ENCODE measurements at places on chromosomes 3 and 15.

DNA sequence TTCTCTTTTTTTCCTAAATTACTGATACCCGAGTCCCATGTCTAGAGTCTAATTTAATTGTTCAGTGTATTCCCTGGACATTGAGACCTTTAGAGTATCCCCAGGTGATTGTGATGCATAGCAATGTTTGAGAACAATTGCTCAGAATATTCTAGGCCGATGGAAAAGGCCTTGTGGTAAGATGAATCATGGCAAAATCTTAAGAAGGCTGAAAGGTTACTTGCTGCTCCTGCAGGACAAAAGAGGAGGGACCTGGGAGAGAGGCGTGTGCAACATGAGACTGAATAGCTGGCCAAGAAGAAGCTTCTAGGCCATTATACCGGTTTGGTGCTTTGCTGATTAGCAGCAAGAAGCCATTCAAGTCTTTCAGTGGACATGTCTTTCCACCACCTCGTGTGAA is 256.6 kb downstream of the ROBO2 start:
- peak; percentile 3 for DNase-seq

GRCh38 chr3:69762768-69763229 is 23.5 kb downstream of the MITF start:
- no peak for DNase-seq

DNA sequence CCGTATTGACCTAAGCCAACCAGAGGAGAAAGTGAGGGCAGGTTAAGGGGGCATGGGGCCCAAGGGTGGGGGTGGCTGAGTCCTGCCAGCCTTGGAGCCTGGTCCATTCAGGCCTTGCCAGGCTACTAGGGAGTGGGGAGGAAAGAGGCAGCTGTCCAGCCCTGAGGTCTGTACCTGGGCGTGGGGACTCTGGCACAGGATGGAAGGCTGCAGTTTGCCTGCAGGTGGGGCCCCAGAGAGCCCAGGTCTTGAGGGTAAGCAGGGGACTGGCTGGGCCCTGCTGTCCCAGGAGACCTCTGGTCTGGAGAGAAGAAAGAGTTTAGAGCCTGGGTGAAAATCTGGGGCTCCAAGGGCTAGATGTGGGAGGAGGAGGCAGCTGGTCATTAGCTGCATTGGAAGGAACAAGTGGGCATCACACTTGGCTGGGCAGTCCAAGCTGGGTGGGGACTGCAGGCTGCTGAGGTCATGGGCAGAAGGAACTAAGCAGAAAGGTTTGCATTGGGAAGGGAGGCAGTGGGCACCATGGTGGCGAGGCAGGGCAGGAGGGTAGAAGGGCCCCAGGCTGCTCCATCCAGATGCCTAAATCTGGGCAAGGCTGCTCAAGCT is 108.4 kb downstream of the OXNAD1 start:
- no peak for DNase-seq

- DNase-seq = peak; percentile 66
Observed at GRCh38 chr3:20573175-20573574, 387.2 kb upstream of the SGO1 start.

GRCh38 chr15:80160570-80161156 is 7.9 kb downstream of the FAH start:
- peak; percentile 95 for DNase-seq

GRCh38 chr3:37227870-37228549 is 53.6 kb upstream of the LRRFIP2 start:
- no peak for DNase-seq

- DNase-seq = peak; percentile 68
Observed at GRCh38 chr3:42066516-42067181, 24.5 kb upstream of the TRAK1 start.

GRCh38 chr3:179149406-179149867 is 1.3 kb downstream of the PIK3CA start:
- DNase-seq = peak; percentile 54

- DNase-seq = no peak
Observed at GRCh38 chr3:55664387-55664786, 177.3 kb upstream of the WNT5A start.

- DNase-seq = no peak
Observed at GRCh38 chr3:30655187-30655812, 48.9 kb downstream of the TGFBR2 start.

DNA sequence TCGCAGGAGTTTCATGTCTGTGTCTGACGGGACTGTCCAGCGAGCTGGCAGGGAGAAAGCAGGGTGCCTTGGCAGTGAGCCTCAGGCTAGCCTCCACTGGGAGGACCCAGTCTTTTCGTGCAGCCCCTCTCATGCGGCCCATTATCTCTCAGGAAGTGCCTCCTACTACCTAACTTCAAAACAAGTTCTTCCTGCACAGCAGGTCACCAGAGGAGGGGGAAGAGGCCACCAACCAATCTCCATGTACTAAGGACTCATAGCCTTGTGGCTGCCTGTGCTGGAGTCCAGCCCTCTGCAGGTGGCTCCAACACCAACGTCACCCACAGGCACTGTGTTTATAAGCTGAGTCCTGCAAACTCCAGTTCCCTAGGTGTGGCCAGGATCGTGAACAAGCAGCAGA is 4.8 kb downstream of the VIPR1 start:
- no peak for DNase-seq

DNA sequence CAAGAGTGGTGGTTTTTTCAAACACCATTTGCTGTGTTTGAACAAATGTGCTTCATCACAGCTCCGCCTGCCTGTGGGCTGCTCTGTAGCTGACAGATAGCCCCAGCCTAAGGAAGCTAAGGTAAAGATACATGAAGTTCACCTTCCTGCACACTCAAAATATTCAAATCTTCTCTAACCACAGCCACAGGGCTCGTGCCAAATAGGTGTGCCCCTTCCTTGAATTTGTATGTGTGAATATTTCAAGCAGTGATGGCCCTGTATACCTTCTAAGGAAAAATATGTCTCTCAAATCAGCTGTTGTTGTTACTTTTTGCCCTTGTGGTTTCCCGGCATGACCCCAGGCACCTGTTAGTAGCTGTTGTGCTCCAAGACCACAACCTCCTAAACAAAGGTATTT is 92.8 kb downstream of the CCNL1 start:
- no peak for DNase-seq

DNA sequence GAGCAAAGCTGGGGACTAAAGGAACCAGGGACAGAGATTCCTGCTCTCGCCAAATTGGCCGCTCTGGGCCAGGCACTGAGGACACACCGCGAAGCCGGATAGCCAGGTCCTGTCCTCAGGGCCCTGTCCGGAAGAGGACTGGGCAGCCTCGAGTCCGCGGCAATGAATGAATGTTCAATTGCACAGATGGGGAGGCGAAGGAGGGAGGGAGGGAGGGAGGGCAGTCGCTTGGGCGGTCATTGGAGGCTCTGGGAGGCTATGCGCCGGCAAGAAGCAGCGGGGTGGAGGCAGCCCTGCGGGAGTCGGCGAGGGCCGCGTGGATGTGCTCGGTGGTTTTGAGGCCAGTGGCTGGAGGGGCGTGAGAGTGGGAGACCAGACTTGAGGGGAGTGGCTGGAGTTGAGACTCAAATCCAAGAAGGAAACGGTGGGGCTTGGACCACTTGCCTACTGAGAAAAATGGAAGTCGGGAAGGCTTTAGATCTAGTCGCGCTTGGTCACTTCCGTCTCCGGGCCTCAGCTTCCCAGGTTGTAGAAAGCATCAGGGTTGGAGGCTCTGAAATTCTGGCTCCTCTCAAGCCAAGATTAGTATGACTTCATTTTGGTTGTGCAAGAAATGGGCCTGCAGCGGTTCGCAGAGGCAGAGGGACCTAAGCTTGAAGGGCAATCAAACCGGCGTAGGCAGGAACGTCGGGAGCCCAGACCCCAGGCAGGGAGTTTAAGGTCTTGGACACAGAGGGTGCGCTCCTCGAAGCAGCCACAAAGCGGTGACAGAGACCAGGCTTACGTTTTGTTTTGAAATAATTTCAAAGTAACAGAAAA is 21.1 kb upstream of the PLXND1 start:
- peak; percentile 85 for DNase-seq

- no peak for DNase-seq
Observed at GRCh38 chr3:51508255-51508654, 8.4 kb upstream of the DCAF1 start.

GRCh38 chr3:178352326-178353005 is 183.8 kb upstream of the KCNMB2 start:
- peak; percentile 88 for DNase-seq

GRCh38 chr3:68751888-68752287 is 180.5 kb downstream of the TAFA4 start:
- no peak for DNase-seq

DNA sequence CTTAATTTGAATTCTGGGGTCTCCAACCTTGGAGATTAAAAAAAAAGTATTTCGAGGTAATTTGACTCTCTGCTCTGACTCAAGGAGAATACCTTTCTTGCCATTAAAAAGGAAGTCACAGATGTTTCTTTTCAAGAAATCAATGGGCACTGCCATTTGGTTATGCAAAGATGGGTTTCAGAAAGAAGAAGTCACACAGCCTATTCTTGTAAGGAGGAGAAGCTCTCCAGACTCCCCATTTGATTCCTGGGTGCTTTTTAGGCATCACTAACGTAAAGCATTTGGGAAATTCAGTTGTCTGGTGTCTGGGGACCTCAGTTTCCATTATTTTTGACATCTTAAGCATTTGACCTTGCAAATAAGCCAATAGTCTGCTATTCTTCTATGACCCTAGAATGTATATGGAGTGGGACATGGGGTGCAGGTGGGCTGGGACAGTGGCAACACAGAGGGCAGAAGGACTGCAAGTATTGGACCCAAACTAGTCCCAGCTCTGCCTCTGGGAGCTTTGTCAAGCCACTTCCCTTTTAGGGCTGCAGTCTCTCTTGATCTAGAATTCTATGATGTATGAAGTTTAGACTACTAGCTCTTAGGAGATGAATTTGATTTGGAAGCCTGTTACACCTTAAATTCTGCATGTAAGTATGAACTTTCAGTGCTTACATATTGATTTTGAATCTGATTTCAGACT is 27.8 kb downstream of the IL5RA start:
- DNase-seq = no peak

DNA sequence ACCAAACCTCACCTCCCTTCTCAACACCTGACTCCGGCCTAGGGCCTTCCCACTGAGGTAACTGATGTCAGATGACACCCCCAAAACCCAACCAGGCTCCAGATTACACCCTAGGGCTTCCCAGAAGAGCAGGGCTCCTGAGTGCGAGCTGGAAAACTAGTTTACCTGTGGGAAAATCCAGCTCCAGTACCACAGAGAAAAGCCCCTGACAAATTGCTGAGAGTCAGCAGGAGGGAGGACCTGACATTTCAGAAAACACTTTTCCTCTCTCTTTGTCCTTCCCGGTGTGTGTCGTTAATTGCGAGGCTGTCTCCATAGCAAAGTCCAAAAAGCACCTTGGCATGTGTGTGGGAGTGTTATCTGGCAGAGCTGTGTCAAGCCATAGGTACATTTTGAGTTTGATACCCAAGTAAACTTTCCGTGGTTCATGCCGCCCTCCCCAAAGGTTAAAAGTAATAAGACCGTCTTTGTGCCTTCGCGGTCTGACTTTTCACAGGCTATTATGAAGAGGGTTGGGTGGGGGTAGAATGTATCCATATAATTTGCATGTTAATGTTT is 79.8 kb upstream of the FNDC3B start:
- no peak for DNase-seq

DNA sequence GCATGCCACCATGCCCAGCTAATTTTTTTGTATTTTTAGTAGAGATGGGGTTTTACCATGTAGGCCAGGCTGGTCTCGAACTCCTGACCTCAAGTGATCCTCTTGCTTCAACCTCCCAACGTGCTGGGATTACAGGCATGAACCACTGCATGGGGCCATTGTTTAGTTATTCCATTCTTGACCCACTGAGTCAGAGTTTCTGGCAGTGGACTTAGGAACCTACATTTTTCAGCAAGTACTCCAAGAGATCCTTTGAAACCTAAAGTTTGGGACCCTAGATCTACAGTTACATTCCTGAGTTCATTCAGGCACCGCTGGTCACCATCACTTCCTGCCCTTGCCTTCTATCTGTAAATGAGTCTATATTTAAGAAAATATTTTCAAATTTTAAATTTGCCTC is 1.4 kb upstream of the TNFSF10 start:
- DNase-seq = peak; percentile 34

DNA sequence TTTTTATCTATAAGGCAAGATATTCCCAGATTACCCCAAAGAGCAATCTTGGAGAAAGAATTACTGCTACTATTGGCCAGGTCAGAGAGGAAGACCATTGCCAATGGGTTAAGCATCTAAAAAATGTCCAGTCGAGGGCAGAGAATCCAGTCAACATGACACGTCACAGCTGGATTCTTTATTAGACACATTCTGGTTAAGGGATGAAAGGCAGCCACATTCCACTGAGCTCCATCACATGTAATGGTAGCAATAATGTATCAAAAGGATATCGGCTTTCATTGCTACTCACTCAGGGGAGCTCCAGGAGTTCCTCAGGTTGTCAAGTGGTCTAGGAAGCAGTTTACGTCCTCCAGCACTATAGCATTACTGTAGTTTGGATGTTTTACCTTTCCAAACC is 421.1 kb downstream of the PLOD2 start:
- DNase-seq = peak; percentile 43

- peak; percentile 7 for DNase-seq
Observed at GRCh38 chr15:35912196-35912595, 366.2 kb upstream of the DPH6 start.
